Left ventricle myocardium inferior (tissue), 1 donor: ENCODE measurements at places on chromosomes 16 and 17. TPM values are rescaled to one million over a fixed set of nuclear protein-coding genes. Genes with fewer than 3 reads are reported as not detected.

DNA sequence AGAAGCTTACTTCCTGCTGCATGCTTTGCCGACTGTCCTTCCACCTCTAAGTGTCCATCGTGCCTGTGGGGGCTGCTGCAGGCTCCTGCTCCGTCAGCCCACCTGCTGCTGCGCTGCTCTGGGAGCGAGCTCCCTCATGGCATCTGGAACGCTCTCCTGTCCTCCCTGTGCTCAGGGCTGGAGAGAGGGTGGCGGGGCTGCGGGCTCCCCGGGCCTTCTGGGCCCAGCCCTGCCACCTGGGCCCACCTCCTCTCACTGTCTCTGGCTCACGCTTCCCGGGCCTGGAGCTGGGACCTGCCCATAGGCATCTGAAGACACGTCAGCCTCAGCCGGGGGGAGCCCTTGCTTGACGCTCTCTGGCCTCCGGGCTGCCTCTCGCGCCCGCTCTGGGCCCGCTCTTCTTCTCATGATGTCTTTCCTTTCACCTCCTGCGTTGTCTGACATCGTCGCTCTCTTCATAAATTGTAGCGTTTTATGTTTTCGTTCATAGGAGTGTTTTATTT, 27.0 kb downstream of the NME3 start:
- no peak for DNase-seq
- H3K4me3 ChIP-seq, result no peak overlapping the region
- H3K27ac ChIP-seq, result no peak overlapping the region
- no peaks in the 10 kb centered on the region for H3K4me1 ChIP-seq

Gene CLEC3A
- not detected for total RNA-seq

- peaks cover 44% of the 10 kb centered on the region for H3K4me1 ChIP-seq
- peak overlapping the region; percentile 72 for H3K27ac ChIP-seq
- DNase-seq, result peak; percentile 81
- peak overlapping the region; percentile 61 for H3K4me3 ChIP-seq
Measured at GRCh38 chr17:79993390-79994227, 42.1 kb downstream of the TBC1D16 start.

- H3K36me3 ChIP-seq, result no peaks in the 10 kb centered on the region
- DNase-seq, result no peak
- H3K27ac ChIP-seq, result no peak overlapping the region
- no peak overlapping the region for H3K4me3 ChIP-seq
Measured at GRCh38 chr17:48455791-48456190, 25.8 kb upstream of the SKAP1 start.

DNA sequence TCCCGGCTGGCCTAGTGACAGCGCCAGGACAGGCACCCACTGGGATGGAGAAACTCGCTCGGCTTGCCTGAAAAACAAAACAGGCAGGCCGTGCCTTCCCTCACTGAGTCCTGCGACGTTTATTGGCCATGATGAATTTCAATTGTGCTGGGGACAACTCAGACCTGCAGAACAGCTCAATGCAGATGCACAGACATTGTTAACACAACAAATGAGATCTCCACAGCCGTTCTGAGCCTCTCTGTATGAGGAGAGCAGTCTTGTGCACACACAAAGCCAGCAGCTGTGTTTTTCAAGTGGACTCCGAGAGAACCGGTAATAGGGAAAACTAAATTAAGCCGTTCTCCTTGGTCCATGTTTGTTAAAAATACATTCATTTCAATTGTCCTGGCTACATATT, 15.9 kb downstream of the SHISA6 start:
- no peaks in the 10 kb centered on the region for H3K36me3 ChIP-seq
- no peak for DNase-seq
- peaks cover 29% of the 10 kb centered on the region for H3K27me3 ChIP-seq
- H3K4me3 ChIP-seq, result no peak overlapping the region
- H3K4me1 ChIP-seq, result no peaks in the 10 kb centered on the region

DNA sequence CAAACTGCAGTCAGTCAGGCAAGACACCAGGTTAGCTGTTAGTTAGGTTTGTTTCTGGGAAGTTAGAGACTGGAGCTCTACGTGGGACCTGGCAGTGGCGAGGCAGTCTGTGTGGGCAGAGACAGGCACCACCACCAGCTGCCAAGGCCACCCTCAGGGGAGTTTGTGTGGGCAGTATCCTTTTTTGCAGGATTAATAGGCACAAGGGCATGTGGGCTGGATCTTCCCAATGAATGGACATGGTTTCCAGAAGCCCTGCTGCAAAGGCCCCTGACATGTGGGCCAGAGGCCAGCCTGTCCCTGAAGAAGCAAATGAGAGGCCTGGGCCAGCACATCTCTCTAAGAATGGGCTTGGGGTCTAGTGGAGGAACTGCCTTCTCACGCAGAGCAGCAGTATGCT, 19.2 kb upstream of the SREBF1 start:
- peak overlapping the region; percentile 30 for H3K27ac ChIP-seq
- no peak for DNase-seq

- H3K4me3 ChIP-seq, result peak overlapping the region; percentile 84
- H3K36me3 ChIP-seq, result peaks cover 13% of the 10 kb centered on the region
- peak overlapping the region; percentile 87 for H3K27ac ChIP-seq
- peaks cover 59% of the 10 kb centered on the region for H3K4me1 ChIP-seq
Measured at GRCh38 chr17:28744972-28745785, 1.4 kb downstream of the TRAF4 start.

- no peaks in the 10 kb centered on the region for H3K36me3 ChIP-seq
- peaks cover 87% of the 10 kb centered on the region for H3K27me3 ChIP-seq
- no peak overlapping the region for H3K4me3 ChIP-seq
- H3K27ac ChIP-seq, result no peak overlapping the region
Measured at GRCh38 chr17:58189436-58190146, 2.9 kb upstream of the EPX start.

Gene C16orf74
- total RNA-seq, result 2.3 TPM

- no peaks in the 10 kb centered on the region for H3K4me1 ChIP-seq
- peaks cover 58% of the 10 kb centered on the region for H3K27me3 ChIP-seq
- no peaks in the 10 kb centered on the region for H3K36me3 ChIP-seq
- no peak overlapping the region for H3K27ac ChIP-seq
- no peak overlapping the region for H3K4me3 ChIP-seq
- DNase-seq, result no peak
Measured at GRCh38 chr17:5976251-5976650, 93.9 kb upstream of the WSCD1 start.

DNA sequence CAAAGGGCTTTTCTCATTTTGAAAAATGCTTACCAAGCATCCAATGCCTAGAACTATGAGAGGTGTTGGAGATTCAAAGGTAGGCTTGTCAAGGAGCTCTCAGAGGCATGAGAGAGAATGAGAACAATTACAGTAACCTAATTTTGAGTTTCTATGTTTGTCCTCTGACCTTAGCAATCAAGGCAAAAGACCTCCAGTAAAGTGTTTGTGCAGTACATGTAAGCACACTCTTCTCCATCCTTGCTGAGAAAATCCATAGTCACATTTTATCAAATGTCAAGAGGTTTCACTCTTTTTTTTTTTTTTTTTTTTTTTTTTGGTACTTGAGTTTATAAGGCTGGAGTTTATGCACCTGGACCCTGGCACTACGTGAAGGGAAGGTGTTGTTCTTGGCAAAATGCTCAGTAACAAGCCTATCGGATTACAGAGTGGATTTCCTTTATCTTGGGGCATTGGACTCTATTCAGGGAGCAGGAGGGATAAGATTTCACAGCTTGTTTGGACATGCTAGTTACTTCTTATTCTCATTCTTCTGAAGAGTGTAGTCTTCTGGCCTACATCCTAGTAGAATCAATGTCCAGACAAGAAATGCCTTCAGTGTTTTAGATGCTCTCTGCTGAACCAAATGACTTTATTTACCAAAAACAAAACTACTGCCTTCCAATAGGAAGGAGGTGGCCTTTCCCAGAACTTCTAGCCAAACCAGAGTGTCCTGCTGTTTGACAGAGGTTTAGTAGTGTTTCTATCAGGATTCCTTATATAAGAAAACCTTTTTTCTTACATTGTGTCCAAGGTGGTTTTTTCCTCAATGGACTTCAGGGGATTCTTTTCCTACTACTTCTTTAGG, 21.9 kb downstream of the KCNJ2 start:
- H3K36me3 ChIP-seq, result no peaks in the 10 kb centered on the region
- no peak overlapping the region for H3K4me3 ChIP-seq
- peaks cover 22% of the 10 kb centered on the region for H3K4me1 ChIP-seq
- no peak for DNase-seq

DNA sequence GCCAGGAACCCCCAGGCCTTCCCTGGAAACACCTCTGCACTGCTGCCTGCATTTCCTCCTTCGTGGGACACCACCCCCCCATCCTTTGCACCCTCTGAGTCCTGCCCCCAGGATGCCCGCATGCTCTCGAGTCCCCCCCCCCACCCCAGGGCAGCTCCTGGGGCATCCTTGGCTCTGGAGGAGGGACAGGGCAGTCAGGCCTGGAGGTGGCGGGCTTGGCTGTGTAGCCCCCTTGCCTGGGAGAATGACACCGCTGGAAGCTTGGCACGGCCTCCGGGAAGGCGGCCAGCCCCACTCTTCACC, 98.9 kb upstream of the GSE1 start:
- peaks cover 25% of the 10 kb centered on the region for H3K4me1 ChIP-seq
- DNase-seq, result peak; percentile 81
- peak overlapping the region; percentile 89 for H3K27ac ChIP-seq
- H3K4me3 ChIP-seq, result peak overlapping the region; percentile 19
- no peaks in the 10 kb centered on the region for H3K36me3 ChIP-seq

Gene TEX14
- 0.19 TPM for total RNA-seq

Gene DPEP2
- total RNA-seq, result 0.99 TPM

Gene LCMT1
- total RNA-seq, result 41.1 TPM

DNA sequence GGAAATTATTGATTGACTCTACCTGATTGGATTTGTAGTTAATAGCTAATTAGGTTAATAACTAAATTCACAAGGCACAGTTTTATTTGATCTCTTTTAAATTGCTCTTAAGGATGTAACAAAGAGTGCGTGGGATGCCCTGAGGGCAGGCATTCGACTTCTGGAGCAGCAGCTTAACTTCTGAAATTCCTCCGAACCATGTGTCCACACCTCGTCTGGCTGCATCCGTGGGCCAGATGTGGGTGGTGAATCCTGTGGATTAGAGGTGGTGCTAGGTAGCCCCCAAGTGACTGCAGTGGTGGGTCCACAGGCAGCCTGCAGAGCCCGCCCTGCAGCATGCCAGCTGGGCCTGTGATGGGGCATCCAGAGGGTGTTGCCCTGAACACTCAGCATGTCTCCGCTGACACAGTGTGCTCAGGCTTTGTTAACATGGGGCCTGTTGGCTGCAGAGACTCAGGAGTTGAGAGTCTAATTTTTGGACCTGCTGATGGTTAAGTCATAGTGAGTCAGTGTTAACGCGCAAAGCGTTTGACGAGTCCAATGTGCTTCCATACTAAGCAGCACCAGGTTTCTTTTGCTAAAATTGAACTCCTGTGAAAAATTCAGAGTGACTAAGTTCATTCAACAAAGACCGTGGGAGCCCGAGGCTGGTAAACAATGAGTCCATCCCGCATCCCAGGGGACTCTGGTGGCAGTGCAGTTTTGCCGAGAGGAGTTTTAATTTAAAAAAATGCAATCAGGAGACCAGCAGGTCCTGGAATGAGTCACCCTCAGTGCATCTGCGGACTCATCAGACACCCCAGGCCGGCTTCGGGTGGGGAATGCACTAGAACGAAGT, 3.8 kb upstream of the NPB start:
- no peak overlapping the region for H3K4me3 ChIP-seq
- H3K36me3 ChIP-seq, result peaks cover 72% of the 10 kb centered on the region
- peaks cover 20% of the 10 kb centered on the region for H3K4me1 ChIP-seq
- H3K27ac ChIP-seq, result no peak overlapping the region
- no peaks in the 10 kb centered on the region for H3K27me3 ChIP-seq

Gene CD300LB
- not detected for total RNA-seq

Gene ZMYND15
- 0.08 TPM for total RNA-seq

- peak overlapping the region; percentile 79 for H3K4me3 ChIP-seq
- peaks cover 38% of the 10 kb centered on the region for H3K4me1 ChIP-seq
Measured at GRCh38 chr17:42536372-42537155, 523 bp downstream of the NAGLU start.

Gene CA7
- total RNA-seq, result not detected

DNA sequence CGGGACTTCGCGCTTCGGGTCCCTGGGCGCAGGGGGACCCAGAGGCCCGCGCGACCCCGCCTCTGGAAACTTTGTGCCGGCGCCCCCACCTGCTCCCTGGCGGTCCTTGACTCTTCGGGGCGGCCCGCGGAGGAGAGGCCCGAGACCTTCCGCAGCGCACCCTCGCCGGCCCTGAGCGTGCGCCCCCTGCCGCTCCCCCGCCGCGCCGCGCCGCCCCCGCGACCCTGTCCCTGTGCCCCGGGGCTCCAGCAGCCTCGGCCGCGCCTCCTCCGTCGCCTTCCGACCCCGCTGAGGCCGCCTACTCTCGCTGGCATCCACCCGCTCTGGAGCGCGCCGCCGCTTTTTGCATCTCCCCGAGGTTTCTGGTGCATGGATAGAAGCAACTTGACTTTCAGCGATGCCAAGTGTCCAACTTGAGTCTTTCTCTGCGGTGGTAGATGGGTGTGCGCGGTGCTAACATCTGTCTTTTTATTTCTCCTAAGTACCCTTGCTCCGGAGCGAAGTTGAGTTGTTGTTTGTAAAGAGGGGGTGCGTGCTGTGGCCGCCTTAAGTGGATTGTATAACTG, 414 bp downstream of the DUSP14 start:
- DNase-seq, result peak; percentile 61
- H3K27ac ChIP-seq, result peak overlapping the region; percentile 94
- no peaks in the 10 kb centered on the region for H3K36me3 ChIP-seq

DNA sequence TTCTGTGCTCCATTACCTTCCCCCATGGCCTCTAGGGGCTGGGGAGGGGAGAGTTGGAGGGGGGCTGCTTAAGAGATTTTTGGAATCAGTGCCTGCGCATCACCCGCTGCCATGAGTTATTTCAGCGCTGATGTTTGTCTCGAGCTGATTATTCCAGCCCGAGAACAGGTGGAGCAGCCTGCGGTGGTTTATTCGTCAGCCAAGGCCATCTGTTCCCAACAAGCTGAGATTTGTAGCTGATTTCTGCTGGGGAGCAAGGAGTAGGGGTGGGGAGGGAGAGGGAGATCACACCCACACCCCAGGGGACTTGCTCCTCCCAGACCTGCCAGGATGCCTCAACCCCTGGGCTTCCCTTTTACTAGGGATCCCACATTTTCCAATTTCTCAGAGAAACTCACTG, 23.1 kb downstream of the PIPOX start:
- H3K27me3 ChIP-seq, result peaks cover 5% of the 10 kb centered on the region
- no peak for DNase-seq
- no peaks in the 10 kb centered on the region for H3K36me3 ChIP-seq
- H3K27ac ChIP-seq, result no peak overlapping the region
- peaks cover 21% of the 10 kb centered on the region for H3K4me1 ChIP-seq

DNA sequence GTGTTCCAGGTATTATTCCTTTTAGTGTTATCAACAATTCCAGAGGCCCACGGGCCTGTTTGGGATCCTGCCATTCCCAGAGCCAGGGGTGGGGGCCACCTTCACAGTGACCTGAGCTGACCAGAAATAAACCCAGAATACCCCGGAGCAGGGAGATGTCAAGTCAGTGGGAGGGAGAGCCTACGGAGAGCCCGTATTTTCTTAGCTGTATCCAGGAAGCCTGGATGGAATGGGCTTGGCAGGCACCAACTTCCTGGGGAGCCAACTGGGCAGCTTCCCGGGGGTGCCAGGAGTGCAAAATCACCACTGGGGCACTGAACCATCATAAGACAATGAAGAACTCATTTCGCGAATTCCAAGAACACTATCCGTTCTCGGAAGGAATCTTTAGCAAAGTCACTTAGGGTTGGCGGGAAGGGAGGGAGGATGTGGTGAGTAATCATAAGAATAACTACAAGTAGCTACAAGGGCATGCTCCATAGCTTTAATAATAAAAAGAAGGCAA, 13.2 kb upstream of the MRTFB start:
- peak overlapping the region; percentile 76 for H3K27ac ChIP-seq
- H3K4me1 ChIP-seq, result peaks cover 4% of the 10 kb centered on the region
- no peak for DNase-seq

- peaks cover 16% of the 10 kb centered on the region for H3K4me1 ChIP-seq
- DNase-seq, result no peak
- peaks cover 32% of the 10 kb centered on the region for H3K27me3 ChIP-seq
- no peak overlapping the region for H3K4me3 ChIP-seq
- H3K36me3 ChIP-seq, result no peaks in the 10 kb centered on the region
Measured at GRCh38 chr17:33164169-33164881, 128.8 kb downstream of the ASIC2 start.
